ENCODE measurements at places on chromosomes 6 and 20.

- DNase-seq = no peak
Observed at GRCh38 chr20:50062006-50062838, 50.7 kb downstream of the UBE2V1 start.

- DNase-seq = no peak
Observed at GRCh38 chr20:57190536-57191264, 75.7 kb downstream of the BMP7 start.

DNA sequence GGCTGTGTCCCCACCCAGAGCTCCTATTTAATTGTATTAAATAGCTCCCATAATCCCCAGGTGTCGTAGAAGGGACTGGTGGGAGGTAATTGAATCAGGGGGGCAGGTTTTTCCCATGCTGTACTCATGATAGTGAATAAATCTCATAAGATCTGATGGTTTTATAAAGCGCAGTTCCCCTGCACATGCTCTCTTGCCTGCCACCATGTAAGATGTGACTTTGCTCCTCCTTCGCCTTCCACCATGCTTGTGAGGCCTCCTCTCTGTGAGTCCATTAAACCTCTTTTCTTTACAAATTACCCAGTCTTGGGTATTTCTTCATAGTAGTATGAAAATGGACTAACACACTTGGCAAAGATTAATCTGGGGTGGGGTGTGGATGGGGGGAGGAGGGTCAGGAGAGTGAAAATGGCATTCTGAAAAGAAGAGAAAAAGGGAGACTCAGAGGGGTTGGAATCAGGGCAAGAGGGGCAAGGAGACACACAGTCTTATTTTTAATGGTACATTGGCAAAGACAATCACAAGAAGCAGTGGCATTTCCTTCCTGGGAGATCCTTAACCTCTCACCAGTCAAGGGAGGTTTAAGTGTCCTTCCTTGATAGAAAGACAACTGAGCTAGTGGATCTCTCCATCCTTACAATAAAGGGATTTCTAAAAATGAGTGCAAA, 37.5 kb upstream of the NOX3 start:
- no peak for DNase-seq

DNA sequence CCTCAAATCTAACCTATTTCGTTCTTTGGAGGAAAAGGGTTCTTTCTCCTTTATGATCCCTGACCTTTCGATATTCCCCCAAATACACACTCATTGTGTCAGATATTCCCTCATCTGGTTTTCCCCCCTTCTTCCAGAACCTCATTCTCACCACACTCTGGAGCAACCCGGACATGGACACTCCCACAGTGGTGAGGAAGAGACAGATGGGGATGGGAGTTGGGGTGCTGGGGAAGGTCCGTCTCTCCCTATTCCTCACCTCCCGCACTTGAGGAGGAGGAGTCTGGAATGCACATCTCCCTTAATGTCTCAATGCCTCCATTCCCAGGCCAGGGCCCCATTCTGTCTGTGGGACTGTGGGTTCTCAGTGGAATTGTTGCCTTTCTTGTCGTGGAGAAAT, 1.3 kb downstream of the SLC39A7 start:
- DNase-seq = no peak

DNA sequence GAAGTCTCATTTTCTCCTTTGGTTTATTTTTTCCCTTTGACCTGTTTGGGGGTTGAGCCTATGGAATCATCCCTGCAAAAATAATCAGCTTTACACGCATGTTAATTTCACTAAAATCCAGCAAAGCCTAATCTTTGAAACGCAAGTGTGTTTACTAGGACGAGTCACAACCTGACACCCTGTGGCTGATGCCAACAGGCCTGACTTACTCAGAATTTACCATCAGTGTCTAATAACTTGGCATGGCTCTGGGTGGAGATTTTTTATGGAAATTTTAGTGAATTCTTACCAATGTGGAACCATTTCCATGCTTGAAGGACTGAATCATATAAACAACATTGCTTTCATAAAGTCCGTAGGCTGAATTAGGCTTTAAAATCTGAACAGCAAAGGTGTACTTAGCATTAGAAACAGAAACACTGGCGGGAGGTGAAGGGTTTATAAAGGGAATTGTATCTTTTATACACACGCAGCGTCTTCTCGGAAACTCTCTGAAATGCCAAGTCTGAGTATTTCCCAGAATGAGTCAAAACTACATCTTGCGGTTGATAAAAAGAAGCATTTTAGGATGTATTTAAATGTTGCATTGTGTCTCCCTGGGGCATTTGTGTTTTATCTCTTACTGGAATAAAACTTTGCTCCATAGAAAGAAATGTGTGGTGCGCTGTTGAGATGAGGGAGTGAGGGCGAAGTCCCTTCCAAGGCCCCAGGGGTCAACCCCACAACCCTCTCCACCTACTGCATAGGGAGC, 81.2 kb downstream of the DACT2 start:
- no peak for DNase-seq

- DNase-seq = no peak
Observed at GRCh38 chr20:48287021-48287494, 501.8 kb upstream of the SULF2 start.

- no peak for DNase-seq
Observed at GRCh38 chr6:167157863-167158262, at the start of gene GPR31. Gene GPR31, minus strand, starts transcription at chr6:167157980. Its CDS starts 149 bp downstream, at chr6:167157831.

GRCh38 chr6:136226027-136226673, 24.0 kb downstream of the MTFR2 start:
- DNase-seq = peak; percentile 61

DNA sequence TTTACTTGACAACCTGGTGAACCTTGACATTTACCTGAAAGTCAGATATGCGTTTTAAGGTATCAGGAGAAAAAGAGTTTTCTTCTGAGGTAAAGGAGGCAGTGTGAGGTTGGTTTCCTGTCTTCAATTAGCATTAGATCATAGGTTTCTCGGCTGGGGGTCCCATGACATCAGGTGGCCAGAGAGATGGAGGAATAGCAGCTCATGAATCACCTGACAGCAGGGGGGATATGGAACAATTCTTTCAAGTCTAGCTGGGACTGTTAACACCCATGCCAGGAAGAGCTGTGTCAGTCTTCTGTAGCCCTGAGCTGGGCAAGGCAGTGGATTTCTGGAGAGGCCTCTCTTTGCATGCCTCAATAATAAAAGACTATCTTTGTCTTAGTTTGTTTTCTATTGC, 108.0 kb upstream of the TMEM170B start:
- DNase-seq = peak; percentile 71

- DNase-seq = no peak
Observed at GRCh38 chr6:168537540-168537884, 96.5 kb downstream of the SMOC2 start.

- DNase-seq = no peak
Observed at GRCh38 chr6:138271451-138271850, 53.2 kb upstream of the PBOV1 start.

DNA sequence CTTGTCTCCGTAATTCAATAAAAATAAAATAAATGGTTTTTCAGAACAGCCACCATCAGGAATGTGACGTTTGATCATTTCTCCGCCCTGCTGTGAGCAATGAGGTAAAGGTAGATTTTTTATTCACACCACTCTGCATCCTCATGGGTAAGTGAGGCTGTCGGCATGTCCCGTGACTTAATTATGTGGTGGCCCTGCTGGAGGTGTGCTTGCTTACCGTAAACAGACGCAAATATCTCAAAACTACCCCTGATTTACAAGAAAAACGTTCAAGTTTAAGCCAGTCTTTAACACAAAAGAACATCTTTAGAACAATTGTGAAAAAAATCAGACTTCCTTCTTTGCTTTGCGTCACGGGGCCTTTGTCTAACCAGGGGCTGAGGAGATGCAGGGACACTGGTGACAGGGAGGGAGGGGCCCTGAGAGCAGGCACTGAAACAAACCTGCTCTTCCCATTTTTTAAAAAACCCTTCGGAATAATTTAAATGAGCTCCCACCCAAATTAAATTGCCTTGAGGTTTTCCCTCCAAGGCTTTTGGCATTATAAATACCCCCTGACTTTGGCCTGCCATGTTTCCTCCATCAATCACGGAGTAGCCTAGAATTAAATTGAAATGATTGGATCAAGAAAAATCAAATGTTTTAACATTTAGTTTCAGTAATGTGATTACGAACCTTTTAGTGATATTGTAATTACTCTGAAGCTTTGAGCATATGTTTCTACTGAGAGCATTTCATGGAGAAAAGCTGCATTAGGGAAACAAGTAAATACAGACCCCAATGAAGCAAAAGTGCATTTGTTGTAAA, 13.4 kb downstream of the PRKN start:
- DNase-seq = no peak

GRCh38 chr20:8678098-8678776, 390.6 kb upstream of the PLCB4 start:
- peak; percentile 32 for DNase-seq

DNA sequence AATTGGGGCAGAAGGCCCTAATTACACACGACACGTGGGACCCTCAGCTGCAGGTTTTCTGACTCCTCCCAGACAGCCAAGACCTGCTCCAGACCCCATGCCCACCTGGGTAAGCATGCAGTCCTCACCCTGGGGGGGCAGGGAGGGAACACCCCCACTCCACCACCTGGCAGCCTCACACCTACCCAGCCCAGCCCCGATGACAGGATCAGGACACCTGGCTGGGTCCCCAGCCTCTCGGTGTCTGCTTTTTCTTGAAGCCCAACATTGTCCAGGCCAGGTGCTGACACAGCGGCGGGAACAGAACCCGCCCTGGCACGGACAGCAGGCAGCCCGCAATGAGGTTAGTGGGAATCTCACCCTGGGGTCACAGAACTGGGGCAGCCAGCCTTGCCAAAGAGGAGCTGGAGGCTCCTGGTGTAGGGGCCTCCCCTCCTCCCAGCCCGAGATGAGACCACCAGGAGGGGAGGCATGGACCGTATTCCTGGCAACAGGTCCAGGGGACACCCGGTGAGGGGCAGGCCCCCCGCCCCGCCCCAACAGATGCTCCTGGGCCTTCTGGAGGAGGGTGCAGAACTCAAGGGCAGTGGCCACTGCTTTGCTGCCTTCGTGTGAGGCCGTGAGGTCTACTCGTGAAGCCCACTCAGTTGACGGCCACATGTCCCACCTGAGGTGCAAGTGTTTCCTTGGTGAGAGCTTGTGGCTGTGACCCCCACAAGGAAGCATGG, 103.8 kb downstream of the DLL1 start:
- no peak for DNase-seq

- DNase-seq = no peak
Observed at GRCh38 chr6:15344831-15345230, 99.0 kb downstream of the JARID2 start.

DNA sequence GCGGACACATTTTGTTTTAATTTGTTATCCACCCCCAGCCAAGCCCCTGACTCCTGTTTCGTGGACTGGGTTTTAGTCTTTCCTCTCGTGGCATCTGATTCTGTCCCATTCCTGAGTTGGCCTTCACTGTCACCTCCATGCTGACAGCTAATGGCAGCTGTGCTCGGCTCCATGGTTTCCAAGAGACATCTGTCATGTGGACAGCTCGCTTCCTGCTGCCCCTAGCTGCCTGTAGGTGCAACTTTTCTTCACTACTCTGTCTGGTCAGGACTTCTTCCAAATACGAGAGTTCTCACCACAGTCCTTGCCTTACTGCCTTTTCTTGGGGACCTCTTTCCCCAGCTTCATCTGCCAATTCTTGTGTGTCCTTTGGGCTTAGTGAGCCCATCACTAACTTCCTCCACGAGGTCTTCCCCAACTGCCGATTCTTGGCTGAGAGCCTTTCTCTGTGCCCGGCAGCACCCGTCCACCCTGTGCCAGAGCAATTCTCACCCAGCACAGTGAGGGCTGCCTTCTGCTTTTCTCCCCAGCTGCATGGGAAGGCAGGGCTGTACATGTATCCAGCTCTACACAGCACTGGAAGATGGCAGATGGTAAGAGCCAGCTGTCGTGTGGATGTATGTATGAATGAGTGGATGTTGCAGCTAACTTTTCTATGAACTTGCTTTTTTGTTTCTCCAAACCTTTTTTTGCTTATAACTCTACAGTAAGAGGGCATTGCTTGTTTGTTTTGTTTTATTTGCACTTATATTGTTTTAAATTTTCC, 140.4 kb downstream of the F13A1 start:
- DNase-seq = no peak

GRCh38 chr6:169794317-169795055, 43.1 kb downstream of the ERMARD start:
- no peak for DNase-seq

- DNase-seq = peak; percentile 45
Observed at GRCh38 chr6:121925024-121925423, 474.4 kb upstream of the HSF2 start.

- no peak for DNase-seq
Observed at GRCh38 chr6:154650351-154650750, 82.9 kb upstream of the SCAF8 start.

- DNase-seq = no peak
Observed at GRCh38 chr6:14614631-14615030, 497.1 kb downstream of the CD83 start.

DNA sequence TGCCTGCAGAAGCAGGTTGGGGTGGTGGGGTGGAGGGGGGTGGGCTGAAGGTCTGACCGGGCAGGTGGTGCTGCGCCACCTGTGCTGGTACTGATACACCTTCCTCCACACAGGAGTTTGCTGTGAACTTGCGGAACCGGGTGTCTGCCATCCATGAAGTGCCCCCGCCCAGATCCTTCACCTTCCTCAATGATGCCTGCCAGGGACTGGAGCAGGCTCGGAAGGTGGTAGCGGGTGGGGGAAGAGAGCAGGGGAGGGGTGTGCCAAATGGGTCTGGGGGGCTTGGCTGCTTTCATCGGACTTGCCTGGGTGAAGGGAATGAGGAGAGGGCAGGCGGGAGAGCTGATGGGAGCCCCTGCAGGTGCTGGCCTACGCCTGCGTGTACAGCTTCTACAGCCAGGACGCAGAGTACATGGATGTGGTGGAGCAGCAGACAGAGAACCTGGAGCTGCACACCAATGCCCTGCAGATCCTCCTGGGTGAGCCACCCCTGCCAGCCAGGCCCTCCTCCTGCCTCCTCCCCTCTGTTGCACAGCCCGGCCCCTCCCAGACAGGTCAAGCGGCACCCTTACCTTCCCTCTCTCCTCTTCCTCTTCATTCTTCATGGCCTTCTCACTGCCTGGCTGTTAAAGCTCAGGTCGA, 6.7 kb downstream of the DNPH1 start:
- no peak for DNase-seq

DNA sequence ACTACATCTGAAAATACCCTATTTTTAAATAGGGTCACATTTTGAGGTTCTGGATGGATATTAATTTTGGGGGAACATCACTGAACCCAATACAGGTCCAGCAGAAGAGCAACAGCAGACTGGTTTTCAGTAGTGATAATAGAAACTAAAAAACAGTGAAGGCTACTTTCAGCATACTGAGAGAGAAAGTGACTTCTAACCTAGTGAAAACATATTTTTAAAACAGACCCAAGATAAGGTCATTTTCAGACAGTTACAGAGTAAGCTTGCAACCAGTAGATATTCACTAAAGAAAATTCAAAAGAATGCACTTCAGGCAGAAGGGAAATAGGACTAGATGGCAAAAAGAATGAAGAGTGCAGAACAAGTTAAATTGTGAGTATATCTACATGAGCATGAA, 42.0 kb upstream of the TMEM244 start:
- no peak for DNase-seq

All from iris pigment epithelial cell (primary cell).